Aorta (tissue), 5 donors: ENCODE measurements at places on chromosomes 2 and 18. TPM values are rescaled to one million over a fixed set of nuclear protein-coding genes. Genes with fewer than 3 reads are reported as not detected.

Gene PAX8
- 0.45 TPM for total RNA-seq

Gene ZCCHC2
- 33.5 TPM for total RNA-seq

Gene IL1B
- 9.3 TPM for total RNA-seq

Gene TBR1
- total RNA-seq = not detected
